ENCODE measurements at places on chromosomes 11 and 22.

DNA sequence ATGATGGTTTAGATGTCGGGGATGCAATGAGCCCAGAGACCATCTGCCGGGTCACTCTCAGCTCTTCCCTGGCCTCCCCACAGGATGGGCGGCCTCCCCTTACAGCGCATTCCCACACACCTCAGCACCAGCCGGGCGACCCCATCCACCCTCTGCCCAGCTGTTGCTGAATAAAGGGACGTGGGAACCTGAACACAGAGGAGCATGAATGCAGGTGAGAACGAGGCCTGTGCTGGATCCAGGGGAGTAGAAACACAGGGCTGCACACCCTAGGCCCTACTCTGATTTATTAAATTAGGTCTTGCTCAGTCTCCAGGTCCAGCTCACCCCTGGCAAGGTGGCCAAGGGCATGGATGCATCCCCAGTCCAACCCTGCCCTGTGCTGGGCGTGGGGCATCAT is 180.5 kb downstream of the CTTN start:
- DNase-seq, result no peak

- DNase-seq, result no peak
Observed at GRCh38 chr11:25453471-25453870, 878.5 kb upstream of the ANO3 start.

DNA sequence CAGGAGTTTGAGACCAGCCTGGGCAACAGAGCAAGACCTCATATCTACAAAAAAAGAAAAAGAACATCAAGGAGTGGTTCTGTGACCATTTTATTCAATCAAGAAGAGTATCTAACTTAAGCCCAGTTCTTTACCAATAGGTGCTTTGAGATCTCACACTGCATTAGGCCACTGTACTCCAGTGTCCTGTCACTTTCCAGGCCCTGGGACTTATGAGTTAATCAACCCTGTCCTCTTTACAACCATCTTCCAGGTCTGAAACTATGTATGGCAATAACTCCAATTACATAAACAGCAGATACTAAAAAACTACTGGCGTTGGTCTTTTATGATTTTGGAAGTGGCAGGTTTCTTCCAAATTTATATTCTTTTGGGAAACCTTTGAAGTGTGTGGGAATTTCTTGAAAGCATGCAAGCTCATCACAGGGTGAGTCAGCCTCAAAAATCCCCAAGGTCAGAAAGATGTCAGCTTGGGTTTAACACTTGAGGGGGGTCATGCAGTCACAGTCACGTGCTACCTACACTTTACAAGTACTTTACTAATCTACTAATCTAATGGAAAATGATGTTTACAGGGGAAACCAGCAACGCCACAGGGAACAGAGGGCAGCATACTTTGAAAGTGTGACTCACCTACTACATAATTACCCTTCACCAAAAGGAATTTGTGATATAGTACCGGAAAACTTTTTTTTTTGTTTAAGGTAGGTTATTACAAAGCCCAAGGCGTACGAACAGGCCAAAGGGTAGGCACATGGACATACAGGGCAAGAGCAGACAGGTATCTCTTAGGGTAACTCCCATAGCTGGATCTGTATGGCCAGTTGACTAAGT is 15.6 kb downstream of the PISD start:
- DNase-seq, result peak; percentile 88

DNA sequence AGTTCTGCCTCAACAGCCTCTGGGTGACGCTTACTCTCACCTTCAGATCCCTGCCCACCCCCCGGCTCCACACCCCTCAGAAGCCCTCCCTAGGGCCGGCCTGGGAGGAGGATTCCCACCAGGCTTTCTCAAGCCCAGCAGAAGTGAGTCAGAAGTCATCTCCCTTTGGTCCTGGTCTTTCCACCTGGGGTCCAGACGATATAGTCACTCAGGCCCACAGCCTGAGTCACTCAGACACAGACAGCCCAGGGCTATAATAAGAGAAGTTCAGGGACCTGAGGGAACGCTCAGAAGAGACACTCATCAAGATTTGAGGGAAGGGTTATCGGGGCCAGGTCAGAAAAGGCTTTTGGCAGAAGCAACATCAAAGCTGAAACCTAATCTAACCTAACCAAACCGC is 127.1 kb downstream of the SPATA19 start:
- DNase-seq, result no peak

DNA sequence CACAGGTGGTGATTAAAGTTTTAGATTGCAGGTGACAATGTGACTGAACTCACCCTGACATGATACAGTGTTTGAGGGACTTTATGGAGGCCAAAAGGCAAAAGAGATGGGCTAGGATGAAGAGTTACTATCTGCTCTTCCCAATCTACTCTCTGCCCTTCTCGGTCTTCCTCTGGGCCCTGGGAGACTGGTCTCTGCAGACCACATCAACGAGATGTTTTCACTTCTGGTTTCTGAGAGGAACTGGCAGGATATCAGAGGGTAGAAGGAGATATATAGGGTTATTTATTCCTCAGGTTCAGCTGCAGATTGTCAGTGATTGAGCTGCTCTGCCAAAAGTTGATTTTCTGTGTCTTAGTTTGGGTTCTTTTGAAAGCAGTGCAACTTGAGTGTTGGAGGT is 32.4 kb upstream of the CD44 start:
- DNase-seq, result no peak

DNA sequence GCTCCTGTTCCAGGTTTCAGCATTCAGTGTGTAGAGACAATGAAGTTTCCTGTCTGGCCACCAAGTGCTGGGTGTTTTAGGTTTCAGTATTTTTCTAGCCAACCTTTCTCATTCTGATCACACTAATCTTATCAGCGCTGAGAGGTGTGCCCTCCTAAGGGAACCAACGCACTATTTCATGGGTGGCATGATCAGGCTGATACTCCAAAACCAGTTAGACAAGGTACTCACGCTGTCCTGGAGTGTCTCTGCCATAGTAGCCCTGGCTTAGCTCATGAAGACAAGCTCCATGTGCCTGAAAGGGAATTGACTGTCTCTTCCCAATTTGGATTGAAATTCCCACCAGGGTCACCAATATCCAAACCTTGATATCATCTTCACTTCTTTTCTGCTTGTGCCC is 8.0 kb upstream of the RAB38 start:
- DNase-seq, result no peak

GRCh38 chr11:369336-370018 is at the start of gene B4GALNT4:
Gene B4GALNT4 (plus strand): TSS chr11:369499. CDS start chr11:369804, 305 bp downstream.
- DNase-seq, result peak; percentile 80

DNA sequence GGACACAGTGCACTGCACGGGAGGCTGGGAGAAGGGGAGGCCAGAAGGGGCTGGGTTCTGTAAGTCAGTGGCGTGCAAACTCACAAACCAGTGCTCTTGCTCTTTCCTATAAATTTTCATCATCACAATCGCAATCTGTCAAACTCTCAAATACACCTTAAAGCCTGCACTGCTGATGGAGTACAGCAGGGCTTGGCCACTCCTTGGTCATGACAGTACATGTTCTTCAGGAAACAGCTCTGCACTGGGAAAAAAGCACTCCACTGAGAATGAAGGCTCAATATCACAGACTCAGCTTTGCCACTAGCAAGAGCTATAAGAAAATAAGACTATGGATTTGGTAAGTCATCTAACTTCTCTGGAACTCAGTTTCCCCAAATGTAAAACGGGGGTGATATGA is 111.0 kb downstream of the RBFOX2 start:
- DNase-seq, result no peak

DNA sequence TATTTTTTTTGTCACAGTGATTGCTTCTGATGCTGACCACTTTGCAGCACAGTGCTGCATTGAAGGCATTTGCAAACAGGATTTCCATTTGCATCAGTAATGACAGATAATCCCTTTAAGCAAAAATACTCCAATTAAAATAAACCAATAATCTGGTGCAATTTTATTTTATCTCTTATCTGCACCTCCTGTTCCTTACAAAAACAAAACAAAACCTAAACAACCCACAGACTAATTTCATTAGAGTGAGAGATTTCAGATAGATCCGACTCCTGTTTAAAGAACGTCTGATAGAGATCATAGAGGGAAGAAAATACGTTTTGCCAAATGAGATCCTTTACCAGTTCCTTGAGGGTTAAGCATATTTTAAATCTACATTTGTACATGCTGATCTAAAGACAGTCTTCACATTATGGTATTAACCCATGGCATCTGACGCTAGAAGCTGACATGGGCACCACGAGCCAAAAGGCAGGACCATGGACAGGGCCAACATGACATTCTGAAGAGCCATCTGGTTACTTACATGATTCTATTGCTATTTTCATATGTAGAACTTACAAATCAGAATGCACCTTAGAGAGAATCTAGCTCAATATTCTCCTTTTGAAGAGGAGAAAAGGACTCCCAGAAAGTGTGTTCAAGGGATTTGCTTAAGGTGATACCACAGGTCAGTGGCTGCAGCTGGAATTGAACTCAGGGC is 286.2 kb upstream of the NARS2 start:
- DNase-seq, result peak; percentile 25

DNA sequence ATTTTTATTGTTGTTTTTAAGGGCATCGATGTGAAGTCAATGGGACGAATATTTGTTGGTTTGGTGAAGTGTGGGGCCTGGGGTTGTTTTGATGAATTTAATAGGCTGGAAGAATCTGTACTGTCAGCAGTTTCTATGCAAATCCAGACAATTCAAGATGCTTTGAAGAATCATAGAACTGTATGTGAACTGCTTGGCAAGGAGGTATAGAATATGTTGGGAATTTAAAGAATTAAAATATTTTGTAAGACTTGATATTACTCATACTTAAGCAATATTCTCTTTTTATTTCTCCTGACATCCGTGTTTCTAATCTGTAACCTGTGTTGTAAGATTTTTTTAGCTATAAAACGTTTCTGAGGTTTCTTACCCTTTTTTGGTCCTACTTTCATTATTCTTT is 61.6 kb downstream of the DYNC2H1 start:
- peak; percentile 12 for DNase-seq

GRCh38 chr11:27635567-27636037 is 64.7 kb downstream of the BDNF start:
- no peak for DNase-seq

- DNase-seq, result no peak
Observed at GRCh38 chr11:128029219-128029722, 558.1 kb downstream of the ETS1 start.

- DNase-seq, result no peak
Observed at GRCh38 chr11:36412781-36413383, 97.2 kb downstream of the TRAF6 start.

GRCh38 chr11:33553486-33553885 is 147.1 kb downstream of the C11orf91 start:
- no peak for DNase-seq

GRCh38 chr11:15673408-15673831 is 558.7 kb downstream of the INSC start:
- DNase-seq, result no peak

- DNase-seq, result peak; percentile 66
Observed at GRCh38 chr11:46693597-46694012, 6.8 kb downstream of the ARHGAP1 start.

DNA sequence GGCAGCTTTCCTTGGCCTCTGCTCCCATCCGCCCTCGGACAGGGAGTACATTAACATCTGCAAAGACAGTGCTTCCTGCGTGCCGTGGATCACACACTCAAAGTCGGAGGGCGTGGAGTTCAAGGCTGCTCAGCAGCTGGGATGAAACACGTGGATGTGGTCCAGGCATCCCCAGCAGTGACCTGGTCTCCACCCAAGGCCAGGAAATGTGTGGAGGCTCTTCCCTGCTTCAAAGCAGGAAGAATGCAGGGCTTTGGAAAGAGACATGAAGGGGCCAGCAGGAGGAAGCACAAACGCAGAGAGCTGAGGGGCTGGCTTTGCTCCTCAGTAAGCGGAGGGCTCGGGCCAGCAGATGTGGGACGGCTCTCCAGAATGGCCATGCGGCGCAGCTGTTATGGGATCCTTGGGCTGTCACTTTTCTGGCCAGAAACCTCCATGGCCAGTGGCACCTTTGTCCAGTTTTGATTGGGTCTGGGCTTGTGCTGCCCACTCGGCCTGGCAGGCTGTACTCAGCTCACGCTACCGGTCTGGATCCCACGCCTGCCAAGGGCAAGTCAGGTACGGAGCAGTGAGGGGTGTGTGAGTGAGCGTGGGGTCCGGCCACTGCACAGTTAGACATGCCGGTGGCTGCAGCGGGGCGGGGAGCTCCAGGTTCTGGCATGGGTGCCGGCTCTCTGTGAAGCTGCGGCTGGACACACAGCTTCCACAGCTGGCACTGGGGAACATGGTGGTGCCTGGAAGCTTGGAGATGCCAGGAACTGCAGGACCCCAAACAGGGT is 438.0 kb downstream of the TBC1D22A start:
- peak; percentile 18 for DNase-seq

DNA sequence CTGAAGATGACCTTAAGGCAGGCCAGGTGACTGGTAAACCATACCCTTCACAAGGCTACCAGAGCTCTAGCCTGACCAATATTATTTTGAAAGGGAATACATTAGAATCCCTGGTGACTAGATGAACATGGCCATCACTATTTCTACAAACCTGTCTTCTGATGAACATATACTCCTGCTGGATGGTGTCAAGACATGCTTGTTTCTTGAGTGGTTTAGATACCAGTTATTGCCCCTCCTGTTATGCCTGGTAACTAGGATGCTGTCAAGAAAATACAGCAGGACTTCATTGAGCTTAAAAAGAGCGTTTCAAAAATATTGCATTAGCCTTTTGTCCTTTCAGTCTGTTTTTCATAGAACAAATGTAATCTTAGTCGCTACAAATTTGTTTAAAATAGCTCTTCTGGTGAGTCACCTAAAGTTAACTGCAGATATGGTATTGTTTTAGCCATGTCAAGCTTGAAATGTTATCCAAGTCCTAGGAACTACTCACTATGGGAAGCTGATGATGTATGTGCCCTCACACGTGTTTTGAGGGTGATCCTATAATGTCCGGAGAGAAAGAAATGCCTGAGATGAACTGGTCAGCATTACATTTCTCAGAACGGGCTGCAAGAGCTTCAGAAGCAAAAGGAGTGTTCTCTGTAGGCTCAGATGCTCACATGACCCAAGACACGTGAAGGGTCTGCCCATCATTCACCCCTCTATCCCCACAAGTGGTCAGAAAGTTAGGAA is 20.6 kb downstream of the ADM start:
- no peak for DNase-seq

- DNase-seq, result no peak
Observed at GRCh38 chr11:92259861-92260260, 35.2 kb downstream of the FAT3 start.

GRCh38 chr11:70669871-70670675 is 271.7 kb downstream of the CTTN start:
- no peak for DNase-seq

DNA sequence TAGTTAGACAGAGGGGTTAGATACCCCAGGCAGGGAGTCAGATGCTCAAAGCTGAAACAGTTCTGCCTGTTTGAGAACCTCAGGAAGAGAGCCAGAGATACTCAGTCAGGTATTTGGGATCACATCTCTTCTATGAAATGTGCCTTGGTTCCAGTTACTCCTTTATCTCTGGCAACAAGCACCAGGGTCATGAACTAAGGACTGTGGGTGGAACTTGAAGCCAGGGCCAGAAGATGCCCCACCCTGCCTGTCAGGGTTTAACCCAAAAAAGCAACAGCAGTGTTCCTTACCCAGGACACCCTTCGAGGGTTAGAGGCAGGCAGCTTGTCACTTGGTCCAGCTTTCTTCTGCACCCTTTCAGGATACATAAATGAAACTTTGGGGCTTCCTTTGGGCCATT is 15.0 kb upstream of the WT1 start:
- no peak for DNase-seq

Data from AG20443 (cell line).